ENCODE measurements at places on chromosomes 5 and 9.

DNA sequence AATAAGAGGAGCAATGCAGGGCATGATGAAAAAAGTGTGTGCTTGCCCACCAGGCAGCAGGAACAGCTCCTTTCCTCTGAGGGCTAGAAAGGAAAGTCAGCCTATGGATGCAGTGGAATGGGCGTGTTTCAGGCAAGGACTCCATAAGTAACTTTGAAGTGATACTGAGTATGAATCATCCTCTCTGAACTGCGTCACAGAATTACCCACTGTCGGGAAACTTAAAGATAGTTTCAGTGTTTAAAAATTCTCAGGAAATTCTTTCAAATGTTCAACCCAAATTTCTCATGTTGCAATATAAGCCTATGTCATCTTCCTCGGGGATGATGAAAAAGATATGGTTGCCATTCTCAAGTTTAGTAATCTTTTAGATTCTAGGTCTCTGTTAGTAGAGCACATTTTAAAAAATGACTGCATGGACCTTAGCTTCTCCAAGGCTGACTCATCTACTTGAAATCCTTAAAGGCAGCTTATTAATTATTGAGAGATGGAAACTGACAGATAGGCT is 27.7 kb downstream of the PTCD2 start:
- DNase-seq, result peak; percentile 95

DNA sequence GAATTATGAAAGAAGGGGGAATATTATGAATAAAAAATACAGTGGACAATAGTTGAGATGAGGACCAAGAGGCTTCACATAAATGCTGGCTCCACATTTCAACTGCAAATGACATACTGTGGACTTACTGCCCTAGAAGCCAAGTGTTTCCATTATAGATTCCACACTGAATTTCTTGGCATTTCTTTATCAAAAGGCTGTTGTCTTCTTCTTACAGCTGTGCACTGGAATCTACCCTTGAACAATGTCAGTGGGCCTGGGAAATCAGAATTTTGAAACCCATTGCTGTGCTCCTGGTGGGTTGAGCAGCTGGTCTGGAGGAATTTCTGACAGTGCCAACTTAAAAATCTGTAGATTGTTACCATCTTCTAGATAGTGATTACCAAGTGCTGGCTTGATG is 49.9 kb downstream of the TNC start:
- DNase-seq, result no peak

- DNase-seq, result no peak
Measured at GRCh38 chr9:2489838-2490314, 131.7 kb upstream of the VLDLR start.

DNA sequence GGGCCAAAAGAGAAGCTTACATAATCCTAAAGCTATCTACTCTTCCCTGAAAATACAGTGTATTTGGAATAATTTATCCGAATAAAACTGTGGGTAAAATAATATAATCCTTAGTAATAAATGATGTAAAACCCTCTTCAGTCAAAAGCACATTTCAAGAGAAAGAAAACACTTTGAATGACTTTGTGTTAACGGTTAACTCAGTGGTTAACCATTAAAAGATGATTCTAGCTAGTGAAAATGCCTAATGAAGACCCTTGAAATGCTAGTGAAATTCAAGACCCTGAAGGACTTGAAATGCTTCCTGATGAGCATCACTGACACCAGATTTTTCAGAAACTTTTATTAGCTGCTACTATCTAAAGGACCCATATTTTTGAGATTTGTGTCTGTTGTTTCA is 70.7 kb downstream of the COX7C start:
- DNase-seq, result no peak

DNA sequence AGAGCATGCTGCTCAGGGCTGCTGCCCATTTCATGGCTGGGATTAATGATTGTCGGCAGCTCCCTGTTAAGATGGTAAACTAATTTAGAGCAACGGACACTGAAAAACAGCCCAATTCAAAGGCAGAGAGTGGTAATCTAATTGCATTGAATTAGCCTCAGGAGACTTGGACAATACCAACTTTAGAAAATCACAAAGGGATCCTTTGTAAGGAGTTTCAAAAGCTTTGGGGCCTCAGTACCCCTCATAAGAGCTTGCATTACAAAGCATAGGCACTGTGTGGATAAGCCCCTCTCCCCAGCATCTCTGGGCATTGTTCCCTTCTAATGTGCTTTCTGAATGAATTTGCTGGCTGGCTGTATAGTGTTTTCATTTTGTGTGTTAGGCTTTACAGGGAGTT is 6.7 kb downstream of the GLRA1 start:
- no peak for DNase-seq

- no peak for DNase-seq
Measured at GRCh38 chr9:118701985-118702384, 667.2 kb downstream of the BRINP1 start.

DNA sequence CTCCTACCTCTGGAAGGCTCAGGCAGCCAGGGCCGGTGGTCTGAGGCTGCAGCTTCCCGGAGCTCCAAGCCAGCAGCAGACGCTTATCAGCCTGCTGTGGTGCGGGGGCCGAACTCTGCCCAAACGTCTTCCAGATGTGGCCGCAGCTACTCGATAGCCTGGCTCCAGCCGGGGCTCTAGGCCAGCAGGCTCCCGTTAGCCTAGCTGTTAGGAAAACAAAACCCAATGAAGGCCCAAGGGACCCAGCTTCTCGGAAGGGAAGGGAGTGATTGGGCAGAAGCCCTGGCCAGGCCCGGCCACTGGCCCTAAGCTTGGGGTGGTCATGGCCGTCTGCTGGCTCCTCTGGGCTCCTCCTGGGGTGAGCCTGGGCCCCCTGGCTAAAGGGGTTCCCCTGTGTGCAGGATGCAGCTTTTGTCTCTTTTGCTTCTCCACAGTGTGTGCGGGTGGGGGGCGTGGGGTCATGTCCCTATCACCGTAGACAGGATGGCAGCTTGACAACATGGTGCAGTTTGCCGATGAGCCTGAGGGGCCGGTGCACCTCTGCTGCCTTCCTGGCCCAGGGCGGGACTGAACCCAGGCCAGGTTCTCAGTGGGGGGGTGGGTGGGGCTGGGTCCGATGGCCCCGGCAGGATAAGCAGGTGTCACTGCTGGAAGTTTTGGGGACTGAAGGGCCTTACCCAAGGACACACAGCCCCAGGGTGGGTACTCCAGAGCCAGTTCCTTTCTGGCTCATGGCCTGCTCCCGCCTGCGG is 18.7 kb downstream of the MYMK start:
- DNase-seq, result no peak

GRCh38 chr5:137122558-137122957 is 376.6 kb downstream of the SPOCK1 start:
- no peak for DNase-seq

GRCh38 chr5:38556599-38557307 is at the start of gene LIFR:
Gene LIFR (minus strand): TSS chr5:38556646. CDS start chr5:38530647, 25,999 bp downstream.
- DNase-seq, result peak; percentile 77

DNA sequence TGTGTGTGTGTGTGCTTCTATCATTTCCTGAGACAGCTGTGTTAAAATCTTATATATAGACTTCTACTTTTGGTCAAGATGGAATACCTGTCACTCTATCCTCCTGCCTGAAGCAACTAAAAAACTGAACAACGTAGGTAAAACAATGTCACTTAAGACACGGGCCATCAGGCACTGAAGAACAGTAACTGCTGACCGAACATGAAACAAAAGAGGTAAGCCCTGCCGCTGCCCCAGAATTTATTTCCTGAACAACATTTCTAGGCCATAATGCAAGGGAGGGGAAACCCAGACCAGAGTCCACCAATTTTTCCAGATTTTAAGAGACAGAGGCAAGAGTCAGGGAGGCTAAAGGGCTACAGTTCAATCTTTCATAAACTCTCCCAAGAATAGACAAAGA is 156.0 kb downstream of the CDC42SE2 start:
- DNase-seq, result no peak

DNA sequence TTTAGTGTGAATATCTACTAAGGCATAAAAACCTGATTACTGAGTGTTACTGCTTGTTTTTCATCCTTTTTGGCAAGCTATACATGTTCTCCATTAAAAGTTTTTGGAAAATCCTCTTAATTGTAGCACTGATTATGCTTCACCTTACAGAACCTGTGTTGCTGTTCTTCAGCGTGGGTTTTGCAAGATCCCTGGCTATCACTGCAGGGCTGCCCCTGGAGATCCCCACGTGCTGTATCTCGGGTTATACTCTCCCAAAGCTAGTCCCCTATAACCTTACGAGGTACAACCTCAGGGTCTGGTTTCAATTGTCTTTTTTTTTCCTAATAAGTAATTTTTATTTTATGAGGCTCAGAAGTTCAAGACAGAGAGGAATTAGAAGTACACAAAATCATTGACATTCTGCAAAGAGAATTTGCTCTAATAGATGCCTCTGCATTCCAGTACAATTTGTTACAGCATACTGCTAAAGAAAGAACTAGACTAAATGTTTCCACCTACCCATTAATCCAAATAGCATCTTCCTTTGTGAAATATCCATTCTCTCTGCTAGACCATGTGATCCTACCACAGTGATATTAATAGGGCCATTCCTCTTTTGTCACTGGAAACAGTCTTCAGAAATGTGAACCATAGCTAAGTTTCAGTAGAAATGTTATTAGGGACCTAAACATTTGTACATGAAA is 25.8 kb upstream of the CAMK4 start:
- DNase-seq, result no peak

GRCh38 chr9:32554591-32554990 is 2.2 kb upstream of the TOPORS start:
- no peak for DNase-seq

- no peak for DNase-seq
Measured at GRCh38 chr9:17987189-17987588, 408.3 kb downstream of the SH3GL2 start.

DNA sequence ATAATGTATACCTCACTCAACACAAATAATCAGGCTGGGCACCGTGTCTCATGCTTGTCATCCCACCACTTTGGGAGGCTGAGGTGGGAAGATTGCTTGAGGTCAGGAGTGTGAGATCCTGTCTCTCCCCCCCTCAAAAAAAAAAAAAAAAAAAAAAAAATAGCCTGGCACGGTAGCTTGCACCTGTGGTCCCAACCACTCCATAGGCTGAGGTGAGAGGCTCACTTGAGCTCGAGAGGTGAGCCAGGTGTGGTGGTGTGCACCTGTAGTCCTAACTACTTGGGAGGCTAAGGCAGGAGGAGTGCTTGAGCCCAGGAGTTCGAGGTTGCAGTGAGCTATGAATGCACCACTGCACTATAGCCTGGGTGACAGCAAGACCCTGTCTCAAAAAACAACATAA is 9.6 kb upstream of the ETF1 start:
- no peak for DNase-seq

DNA sequence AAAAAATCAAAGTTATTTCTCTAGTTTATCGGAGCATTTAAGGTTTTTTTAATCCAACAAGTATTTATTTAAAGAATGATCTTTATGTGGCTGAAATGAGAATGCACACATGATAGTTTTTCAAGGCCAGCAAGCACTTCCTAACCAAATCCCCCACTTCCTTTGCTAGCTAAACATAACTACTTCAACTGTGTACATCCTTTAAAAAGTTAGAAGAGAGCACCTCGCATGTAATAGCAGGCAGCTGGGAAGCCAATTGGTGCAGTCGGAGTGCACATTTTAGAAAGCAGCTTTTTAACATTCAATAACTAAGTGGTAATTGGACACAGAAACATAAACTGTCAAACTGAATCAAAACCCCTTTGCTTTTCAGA is 245.7 kb downstream of the BNC2 start:
- no peak for DNase-seq

GRCh38 chr5:40333459-40334241 is 346.1 kb upstream of the PTGER4 start:
- no peak for DNase-seq

DNA sequence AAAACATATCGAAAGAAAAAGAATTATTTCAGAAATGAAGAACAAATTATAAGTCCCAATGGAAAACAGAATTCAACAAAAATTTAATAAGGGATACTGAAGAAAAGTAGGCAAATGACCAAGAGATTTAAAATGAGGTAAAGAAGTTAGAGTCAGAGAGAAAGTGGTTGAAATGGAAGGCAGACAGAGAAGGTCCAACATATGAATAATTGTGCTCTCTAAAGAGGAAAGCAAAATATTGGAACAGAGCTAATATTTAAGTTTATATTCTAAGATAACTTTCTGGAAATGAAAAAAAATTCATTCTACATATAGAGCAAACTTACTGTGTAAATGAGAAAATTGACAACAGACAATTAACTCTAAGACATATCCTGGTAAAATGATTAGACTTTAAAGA is 94.1 kb downstream of the PTCH1 start:
- DNase-seq, result no peak

- DNase-seq, result no peak
Measured at GRCh38 chr9:794386-794785, 47.1 kb upstream of the DMRT1 start.

DNA sequence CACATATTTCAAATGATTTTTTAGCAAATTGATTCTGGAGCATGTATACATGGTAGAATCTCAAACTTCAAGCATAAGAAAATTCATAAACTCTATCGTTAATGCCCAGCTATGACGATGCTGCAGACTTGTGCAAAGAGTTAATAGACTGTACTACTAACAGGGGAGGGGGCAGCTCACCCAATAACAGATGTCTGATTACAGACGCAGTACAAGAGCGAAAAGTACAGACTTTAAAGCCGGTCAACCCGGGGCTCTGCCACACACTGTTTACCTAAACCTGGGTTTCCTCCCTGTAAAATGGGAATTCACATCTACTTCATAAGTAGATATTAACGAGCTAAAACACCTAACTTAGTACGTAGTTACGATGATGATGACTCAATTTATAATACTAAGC is 651 bp downstream of the TRIM23 start:
- DNase-seq, result no peak

- no peak for DNase-seq
Measured at GRCh38 chr9:134951461-134951860, 33.7 kb upstream of the FCN1 start.

- DNase-seq, result no peak
Measured at GRCh38 chr5:83964271-83964670, 243.6 kb upstream of the HAPLN1 start.

DNA sequence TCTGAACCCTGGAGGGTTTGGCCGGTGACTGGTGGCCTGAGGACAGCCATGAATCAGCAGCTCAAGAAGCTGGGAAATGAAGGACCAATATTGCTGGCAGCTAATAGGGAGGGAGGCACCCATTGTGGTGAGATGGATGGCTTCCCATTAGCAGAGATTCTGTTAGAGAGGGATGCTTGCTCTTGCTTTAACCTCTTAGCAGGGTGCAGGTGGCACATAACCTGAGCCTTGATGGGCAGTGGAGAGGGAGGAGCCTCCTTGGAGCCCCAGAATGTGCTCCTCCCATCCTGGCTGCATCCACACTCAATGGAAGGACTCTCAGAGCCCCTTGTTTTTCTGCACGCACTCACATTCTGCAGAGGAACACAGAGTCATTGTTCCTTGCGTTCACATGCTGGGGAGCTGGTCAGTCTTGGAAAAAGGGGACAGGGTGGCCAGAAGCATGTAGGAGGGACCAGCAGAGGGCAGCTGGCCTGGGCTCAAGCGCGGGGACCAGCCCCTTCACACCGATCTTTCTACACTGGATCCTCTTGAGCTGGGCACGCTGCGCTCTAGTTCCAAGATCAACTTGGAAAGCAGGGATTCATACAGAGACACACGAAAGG is 161.8 kb downstream of the MED10 start:
- no peak for DNase-seq

GRCh38 chr5:55416306-55416705 is 108.5 kb downstream of the MTREX start:
- no peak for DNase-seq
